ENCODE measurements at places on chromosomes 1 and 21.

DNA sequence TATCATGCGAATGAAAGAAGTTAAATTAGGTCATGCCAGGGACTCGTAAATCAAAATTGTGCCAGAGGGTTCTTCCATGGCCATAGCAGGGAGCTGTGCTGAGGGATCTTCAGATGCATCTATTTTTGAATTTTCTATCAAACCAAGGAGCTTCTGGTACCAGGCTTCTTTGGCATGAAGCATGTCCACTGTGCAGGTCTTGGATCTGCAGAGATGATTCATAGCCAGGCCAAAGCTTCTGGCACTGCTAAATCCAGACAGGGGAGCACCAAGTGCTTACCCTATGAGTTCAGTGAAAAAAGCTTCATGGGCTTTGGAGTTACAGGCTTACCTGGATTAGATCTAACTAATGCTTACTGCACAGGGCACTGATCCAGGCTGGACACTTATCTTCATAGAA is 154.2 kb upstream of the DAB1 start:
- no peak for DNase-seq

- no peak for DNase-seq
Observed at GRCh38 chr21:40120940-40121575, 253.8 kb downstream of the PCP4 start.

- DNase-seq, result no peak
Observed at GRCh38 chr1:182120411-182121258, 59.1 kb upstream of the ZNF648 start.

GRCh38 chr1:116794371-116794770 is 40.1 kb downstream of the CD2 start:
- DNase-seq, result no peak

DNA sequence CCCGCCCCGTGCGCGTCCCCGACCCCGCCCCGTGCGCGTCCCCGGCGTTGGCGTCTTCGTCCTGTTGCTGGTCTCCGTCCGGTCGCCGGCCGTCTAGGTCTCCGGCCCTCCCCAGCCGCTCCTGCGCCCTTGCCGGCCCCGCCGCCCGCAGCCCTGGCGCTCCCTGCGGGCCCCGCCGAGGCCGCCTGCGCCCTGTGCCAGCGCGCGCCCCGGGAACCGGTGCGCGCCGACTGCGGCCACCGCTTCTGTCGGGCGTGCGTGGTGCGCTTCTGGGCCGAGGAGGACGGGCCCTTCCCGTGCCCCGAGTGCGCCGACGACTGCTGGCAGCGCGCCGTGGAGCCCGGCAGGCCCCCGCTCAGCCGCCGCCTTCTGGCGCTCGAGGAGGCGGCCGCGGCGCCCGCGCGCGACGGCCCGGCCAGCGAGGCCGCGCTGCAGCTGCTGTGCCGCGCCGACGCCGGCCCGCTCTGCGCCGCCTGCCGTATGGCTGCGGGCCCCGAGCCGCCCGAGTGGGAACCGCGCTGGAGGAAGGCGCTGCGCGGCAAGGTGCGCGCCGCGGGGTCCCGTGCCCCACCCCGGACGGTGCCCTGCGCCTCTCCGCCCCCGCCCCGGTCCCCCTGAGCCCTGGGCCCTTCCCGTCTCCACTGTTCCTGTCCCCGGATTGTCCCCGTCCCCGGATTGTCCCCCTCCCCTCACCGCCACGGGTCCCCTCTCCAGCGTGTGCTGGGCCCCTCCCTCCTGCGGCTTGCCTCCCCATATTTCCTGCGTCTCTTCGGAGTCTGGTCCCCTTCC is at the start of gene RNF187:
Gene RNF187 (plus strand): TSS at position 47 of the 789 bp plus-strand sequence.
- peak; percentile 66 for DNase-seq

GRCh38 chr1:164017239-164017638 is 541.7 kb upstream of the PBX1 start:
- no peak for DNase-seq

DNA sequence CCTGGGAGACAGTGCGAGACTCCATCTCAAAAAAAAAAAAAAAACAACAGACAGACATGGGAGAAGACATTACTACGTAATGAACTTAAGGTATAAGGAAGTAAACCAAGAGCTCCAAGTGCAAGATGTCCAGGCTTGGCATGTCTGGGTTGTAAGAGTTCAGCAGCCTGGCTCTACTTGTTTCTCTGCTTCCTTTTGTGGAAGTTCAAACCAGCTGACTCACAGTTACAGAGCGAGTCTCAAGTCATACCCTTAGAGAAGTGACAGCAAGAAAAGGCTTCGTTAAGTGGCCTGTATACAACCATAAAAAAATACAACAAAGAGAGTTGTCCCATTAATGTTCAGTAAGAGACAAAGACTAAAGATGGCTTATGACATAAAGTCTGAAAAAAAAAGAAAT is 1.3 kb downstream of the RIT1 start:
- no peak for DNase-seq

GRCh38 chr1:229625071-229625914 is 629 bp downstream of the TAF5L start:
- DNase-seq, result no peak

DNA sequence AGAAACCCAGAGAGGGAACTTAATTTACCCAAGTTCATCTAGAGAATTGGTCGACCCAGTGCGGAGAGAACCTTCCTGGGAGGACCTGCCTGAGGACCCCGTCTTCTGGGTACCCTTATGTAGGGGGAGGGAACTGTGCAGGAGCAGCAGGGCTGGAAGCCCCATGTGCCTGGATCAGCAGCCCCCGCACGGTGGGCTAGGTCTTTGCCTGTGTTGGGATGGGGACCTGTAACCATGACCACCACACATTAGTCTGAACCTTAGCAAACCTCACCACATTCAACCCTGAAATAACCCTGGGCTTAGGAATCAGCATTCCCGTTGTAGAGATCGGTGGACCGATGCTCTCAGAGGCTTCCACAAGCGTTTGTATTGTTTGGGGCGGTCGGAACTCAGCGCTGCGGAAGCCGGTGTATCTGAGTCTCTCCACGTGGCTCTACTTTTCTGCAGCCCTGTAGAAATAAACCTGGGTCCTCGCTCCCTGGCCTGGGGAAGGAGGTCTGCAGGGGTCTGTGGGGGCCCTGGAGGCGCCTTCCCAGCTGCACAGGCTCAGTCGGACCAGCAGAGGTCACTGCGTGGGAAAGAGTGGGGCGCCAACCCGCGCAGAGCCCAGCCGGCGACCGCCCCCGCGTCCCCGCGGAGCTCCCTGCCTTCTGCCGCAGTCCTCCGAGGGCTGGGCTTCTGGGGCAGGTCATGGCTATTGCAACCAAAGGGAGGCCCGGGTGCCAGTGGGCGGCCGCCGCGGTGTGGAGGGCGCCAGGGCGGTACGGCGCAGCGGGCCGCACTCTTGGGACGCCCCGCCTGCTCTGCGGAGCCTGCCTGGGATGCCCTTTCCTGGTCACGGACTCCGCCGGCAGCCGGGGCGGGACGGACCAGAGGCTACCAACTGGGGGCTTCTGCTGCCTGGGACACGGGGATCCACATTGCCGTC is 36.2 kb upstream of the KCNA10 start:
- peak; percentile 40 for DNase-seq

GRCh38 chr1:110515891-110516290 is 3.1 kb downstream of the KCNA10 start:
- no peak for DNase-seq

- DNase-seq, result no peak
Observed at GRCh38 chr1:82227306-82228095, 426.8 kb downstream of the ADGRL2 start.

- DNase-seq, result peak; percentile 22
Observed at GRCh38 chr1:23422241-23422877, 2.2 kb downstream of the TCEA3 start.

DNA sequence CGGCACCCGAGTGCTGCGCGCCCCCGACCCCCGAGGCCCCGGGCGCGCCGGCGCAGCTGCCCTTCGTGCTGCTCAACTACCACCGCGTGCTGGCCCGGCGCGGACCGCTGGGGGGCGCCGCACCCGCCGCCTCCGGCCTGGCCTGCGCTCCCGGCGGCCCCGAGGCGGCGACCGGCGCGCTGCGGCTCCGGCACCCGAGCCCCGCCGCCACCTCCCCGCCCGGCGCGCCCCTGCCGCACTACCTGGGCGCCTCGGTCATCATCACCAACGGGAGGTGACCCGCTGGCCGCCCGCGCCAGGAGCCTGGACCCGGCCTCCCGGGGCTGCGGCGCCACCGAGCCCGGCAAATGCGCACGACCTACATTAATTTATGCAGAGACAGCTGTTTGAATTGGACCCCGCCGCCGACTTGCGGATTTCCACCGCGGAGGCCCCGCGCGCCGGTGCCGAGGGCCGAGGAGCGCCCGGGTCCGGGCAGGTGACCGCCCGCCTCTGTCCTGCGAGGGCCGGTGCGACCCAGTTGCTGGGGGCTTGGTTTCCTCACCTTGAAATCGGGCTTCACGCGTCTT is 49.0 kb downstream of the SIM2 start:
- DNase-seq, result no peak

DNA sequence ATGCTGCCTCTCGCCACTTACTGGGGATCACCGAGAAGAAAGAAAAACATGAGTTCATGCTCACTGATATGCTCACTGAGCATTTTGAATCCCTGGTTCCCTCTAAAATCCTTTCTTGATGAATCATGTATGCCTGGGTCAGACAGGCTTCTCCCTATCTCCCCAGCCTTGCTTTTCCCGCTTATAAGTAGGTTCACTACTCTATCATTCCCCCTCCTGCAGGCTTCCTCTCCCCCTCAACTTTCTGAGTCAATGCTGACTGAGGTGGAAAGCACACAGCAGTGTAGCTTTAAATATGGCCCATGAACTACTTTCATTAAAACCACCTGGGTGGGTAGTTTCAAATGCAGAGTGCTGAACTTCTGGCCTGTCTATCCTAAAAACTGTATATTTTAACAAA is 41.7 kb downstream of the FMO4 start:
- DNase-seq, result no peak

DNA sequence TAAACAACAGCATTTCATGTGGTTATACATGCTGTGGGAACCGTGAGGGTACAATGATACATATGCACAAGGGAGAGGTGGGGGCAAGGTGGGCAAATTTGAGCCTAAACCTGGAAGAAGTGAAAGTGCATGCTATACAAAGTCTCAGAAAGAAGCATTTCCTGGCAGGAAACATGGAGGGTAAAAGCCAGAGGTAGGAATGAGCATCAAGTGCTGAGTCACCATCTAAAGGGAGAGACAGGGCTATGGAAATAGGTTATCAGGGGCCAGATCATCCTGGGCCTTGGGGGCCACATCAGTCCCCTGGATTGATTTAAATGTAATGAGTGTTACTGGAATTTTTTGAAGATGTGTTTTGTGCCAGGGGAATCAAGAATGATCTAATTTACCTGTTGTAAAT is 60.1 kb upstream of the DAB1 start:
- DNase-seq, result no peak

- DNase-seq, result no peak
Observed at GRCh38 chr21:46621457-46622182, 13.9 kb upstream of the PRMT2 start.

- no peak for DNase-seq
Observed at GRCh38 chr1:30285501-30285932, 437.9 kb downstream of the MATN1 start.

DNA sequence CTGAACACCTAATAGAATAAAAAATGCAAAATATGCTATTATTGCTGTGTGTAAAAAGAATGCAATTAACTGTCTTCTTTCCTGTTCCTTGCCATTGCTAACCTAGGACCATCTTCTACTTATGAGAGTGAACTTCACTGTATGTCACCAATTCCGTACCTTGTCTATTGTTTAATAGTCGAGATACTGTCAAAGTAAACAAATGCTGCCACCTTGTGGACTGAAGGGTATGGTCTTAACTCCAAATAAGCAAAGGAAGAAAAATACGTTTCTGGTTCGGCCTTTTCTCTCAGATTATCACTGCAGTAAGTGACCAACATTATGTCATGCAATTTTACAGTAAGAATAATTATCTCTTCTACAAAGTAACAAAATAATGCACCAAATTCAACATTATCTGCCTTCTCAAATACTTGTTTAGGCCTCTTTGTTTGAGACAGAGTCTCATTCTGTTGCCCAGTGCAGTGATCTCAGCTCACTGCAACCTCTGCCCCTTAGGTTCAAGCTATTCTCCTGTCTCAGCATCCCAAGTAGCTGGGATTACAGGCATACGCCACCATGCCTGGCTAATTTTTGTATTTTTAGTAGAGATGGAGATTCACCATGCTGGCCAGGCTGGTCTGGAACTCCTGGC is 133.4 kb downstream of the COP1 start:
- DNase-seq, result no peak

DNA sequence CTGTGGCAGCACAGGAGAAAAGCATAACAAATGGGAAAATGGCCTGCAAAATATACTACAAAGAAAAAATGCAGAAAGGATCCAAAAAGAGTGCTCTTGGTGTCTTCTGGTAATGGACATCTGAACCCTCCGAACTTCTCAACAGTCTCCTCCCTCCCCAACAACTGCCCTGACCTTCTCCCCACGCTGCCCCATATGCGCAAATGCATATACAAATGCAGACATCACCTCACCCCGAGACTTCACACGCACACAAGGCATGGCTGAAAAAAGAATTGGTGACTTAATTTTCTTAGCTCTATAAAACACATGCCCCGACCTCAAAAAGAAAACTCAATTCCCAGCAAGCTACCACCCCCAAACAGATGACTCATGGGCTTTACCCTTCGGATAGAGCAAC is 8.4 kb downstream of the KCND3 start:
- DNase-seq, result no peak

DNA sequence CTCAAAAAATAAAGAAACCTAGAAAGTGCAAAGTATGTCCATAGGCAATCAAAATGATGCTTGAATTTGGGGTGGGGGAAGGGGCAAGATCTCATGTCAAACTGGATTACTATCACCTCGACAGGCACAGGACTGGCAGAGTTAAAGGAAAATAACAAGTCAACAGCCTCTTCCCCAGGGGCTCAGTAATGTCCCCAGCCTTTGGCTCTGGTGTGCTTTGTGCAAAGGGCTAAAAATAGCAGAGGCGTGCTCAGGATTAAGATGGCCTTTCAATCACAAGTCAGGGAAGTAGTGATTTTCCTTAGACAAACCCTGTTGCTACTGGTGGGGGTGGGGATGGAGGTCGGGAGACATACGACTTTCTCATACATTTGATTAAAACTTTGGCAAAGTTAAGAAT is 63.5 kb upstream of the OLIG2 start:
- no peak for DNase-seq

GRCh38 chr1:30384286-30385245 is 338.8 kb downstream of the MATN1 start:
- DNase-seq, result no peak

- no peak for DNase-seq
Observed at GRCh38 chr1:221530791-221531190, 211.1 kb downstream of the DUSP10 start.

GRCh38 chr1:236502579-236502971 is 21.2 kb upstream of the LGALS8 start:
- DNase-seq, result no peak

- no peak for DNase-seq
Observed at GRCh38 chr1:236677641-236678235, 8.6 kb upstream of the ACTN2 start.

- no peak for DNase-seq
Observed at GRCh38 chr1:12454406-12455391, 163.3 kb downstream of the DHRS3 start.

DNA sequence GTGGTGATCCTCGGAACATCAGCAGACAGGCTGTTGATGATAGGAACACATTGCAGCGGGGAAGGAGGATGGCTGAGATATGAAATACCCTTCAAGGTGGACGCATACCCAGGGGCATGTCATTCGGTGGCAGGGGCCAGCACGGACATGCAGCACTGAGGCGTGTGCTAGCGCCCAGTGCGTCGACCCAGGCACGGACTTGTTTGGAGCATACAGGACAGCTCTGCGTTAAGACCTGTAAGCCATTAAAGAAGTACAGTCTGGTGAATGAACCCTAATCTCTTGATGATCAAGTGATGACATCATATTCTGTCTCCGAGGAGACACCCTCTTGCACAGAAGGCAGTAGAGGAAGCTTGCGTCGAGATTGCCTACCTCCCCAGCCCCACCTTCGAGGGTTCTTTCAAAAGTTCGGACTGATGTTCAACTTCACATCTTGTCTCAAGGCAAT is 63.6 kb upstream of the KIF26B start:
- DNase-seq, result no peak

All from T follicular helper cell (primary cell).